ENCODE measurements at places on chromosomes 16 and 17.

GRCh38 chr17:76643553-76644148 is at the start of gene ST6GALNAC1:
TSS of gene ST6GALNAC1 (minus strand) at chr17:76643757. CDS start at chr17:76643638, 119 bp downstream.
- DNase-seq = no peak

DNA sequence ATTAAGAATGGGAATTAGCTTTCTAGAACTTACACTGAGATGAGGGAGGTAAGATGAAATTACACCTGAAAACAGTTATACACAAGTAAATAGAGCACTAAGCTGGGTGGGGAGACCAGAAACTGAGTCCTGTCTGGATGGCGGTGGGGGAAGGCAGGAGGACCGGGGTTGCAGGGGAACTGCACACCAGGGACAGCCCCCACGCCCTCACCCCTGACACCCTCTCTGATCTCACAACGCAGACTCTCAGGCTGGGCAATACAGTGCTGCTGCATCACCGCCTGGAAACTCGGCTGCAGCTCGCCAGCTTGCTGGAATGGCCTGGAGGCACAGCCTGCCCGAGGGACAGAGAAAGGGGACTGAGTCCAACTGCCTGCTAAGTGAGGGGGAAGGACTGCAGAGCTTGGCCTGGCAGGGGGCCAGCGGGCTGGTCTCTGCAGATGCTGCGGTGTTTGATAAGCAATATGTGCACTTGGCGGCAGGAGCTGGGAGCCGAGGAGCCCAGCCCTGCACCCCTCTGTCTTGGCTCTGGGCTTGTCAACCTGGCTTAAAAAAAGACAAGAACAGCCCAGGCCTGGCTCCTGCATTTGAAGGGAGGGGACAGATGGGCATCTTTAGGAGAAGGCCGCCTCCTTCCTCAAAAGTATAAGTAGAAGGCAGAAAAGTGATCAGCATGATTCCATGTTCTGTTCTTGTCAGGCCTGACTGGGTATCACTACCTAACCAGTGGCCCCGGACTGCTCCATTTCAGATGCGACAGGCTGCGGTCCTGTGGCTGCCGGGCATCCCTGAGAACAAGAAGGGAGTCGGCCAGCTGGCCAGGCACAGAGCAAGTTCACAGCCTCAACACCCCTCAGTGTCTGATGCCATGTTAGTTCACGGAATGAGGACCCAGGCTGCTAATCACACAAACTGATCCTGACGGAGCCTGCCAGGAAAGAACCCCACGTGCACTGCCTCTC is 30.2 kb downstream of the SPHK1 start:
- no peak for DNase-seq

- DNase-seq = no peak
Observed at GRCh38 chr17:46135126-46135812, 58.0 kb downstream of the KANSL1 start.

DNA sequence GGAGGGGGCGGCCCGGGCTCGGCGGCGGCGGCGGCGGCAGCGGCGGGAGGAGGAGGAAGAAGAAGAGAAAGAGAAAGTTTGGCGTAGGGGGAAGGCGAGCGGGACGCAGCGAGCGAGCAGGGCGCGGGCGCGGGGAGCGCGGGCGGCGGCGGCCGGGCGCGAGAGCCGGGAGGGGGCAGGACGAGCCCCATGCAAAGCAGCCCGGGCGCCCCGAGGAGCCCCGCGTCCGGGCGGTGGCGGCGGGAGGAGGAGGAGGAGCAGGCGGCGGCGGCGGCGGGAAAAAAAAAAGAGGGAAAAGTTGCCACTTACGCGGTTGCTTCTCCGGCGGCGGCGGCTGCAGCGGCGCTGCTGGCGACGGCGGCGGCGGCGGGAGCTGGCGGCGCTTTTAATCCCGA is 10.3 kb upstream of the ZFHX3 start:
- peak; percentile 44 for DNase-seq

DNA sequence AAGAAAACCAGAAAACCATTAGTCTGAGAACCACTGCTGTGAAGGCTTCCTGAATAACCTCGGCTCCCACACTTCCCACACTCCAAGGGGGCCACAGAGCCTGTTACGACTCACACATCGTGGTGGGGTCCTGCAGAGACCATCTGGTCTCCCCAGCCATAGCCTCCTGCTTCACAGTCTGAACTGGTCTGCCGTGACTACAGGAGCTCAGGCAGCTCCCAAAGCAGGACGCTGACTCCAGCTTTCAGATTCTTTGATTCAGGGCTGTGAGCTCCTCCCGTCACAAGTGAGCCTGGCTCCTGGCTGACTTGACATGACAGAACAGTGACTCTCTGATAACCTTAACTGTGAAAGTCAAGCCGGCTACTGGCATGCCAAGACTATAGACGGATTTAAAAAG is 37.8 kb downstream of the CYB5D2 start:
- no peak for DNase-seq

DNA sequence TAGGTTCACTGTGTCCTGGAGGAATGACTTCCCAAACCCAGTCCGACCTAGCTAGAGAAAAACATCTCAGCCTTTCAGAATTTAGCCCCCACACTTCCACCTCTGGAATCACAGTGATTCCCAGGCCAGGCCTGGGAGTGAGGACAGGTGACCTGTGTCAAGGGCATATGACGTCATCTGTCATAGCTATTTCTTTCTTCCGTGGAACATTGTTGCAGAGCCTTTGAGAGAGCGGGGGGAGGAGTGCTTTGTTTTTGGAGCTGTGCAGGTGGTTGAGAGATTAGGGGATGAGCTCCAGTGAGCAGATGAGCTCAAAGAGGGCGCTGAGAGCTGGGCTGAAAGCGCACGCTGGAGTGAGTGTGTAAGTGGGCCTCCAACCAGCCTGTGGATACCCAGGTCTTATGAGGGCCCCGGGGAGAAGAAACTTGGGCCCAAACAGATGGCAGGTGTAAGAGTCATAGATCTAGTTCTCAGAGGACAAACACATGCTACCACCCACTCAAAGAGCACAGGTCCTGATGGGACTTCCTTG is 344.8 kb downstream of the SNX29 start:
- no peak for DNase-seq

- no peak for DNase-seq
Observed at GRCh38 chr17:81846743-81847689, 12.2 kb upstream of the PPP1R27 start.

GRCh38 chr16:27759967-27760788 is 210.2 kb downstream of the KATNIP start:
- no peak for DNase-seq

DNA sequence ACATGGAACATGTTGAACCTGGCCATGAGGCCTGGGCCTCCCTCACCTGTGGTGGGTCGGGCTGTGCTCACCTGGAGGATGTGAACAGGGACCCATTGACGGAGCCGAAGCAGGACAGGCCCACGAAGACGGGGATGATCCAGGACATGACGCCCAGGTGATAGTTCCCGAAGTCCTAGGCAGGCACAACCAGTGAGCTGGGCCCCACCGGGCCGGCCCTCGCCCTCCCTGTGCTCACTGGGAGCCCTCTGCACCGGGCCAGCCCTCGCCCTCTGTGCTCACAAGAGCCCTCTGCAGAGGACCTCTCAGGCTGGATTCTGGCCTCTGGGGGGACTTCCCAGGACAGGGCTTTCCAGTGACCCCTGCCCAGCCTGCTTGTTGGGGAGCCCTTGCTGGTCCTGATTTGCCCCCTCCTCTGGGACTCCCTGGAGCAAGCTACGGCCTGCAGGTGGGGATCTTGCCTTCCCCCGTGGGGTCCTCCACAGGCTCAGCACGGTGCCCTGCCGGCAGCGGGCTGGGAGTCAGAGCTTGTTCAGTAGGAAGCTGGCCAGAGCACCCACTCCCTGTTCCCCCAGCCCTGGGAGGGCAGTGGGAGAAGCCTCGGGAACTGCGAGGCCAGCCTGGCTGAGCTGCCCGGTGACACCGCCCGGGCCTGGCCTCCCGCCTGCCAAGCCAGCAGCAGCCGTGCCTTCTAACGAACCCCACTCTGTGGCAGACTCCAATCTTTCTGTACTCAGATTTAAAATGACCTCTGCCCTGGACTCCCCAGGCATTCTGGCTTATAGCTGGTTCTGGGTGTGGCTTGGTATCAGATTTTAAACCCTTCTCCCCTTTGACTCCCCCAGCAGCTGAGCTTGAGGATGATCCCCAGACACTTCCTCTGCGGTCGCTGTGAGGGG is 30.4 kb downstream of the SLC7A5 start:
- DNase-seq = no peak

DNA sequence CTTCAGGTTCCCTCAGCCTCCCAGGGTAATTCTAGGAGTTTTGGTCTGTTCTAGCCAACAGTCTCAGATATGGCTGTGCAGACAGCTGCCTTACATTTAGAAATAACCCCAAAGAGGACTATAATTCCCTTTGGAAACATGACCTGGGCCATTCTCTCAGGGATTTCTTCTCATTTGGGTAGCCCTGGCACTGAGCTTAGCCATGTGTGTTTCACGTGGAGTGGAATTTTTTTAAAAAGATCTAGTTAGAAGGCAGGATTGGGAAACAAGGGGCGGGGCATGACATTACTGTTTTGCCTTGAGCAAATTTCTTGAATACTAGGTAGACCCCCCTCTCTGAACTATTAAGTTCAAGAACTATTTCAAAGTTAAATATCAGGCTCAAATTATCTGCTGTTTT is 29.6 kb upstream of the MRC2 start:
- no peak for DNase-seq

DNA sequence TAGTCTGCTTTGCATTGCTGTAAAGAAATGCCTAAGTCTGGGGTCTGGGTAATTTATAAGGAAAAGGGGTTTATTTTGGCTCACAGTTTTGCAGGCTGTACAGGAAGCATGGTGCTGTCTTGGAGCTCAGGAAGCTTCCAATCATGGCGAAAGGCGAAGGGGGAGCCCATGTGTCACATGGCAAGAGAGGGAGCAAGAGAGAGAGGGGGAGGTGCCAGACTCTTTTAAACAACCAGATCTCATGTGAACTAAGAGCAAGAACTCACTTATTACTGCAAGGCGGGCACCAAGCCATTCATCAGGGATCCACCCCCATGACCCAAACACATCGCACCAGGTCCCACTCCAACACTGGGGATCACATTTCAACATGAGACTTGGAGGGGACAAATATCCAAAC is 148.2 kb upstream of the HS3ST2 start:
- no peak for DNase-seq

GRCh38 chr16:85472514-85472913 is 140.6 kb upstream of the GSE1 start:
- DNase-seq = no peak

GRCh38 chr16:80570106-80570478 is 29.3 kb downstream of the DYNLRB2 start:
- DNase-seq = peak; percentile 14

GRCh38 chr17:66841328-66841727 is 6.4 kb downstream of the CACNG5 start:
- no peak for DNase-seq

DNA sequence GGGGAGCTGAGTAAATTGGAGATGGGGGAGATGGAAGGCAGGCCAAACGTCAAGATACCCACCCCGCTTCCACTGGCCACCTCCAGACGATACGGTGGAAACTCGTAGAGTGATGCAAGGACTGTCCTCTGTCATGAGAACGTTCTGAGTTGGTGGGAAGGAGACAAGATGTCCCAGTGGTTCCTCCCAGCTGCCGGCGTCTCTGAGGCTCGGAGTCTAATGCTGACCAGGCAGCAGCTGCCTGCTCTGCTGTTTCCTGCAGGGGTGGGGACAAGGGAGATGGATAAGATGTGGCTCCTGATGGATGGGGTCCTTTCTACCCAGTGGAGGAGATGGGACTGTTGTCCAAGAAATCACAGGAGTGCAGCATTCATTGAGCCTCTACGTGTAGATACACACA is 28.2 kb upstream of the C1QL1 start:
- no peak for DNase-seq

- DNase-seq = no peak
Observed at GRCh38 chr16:13956635-13957196, 36.8 kb downstream of the ERCC4 start.

- DNase-seq = no peak
Observed at GRCh38 chr17:46180892-46181274, 12.3 kb downstream of the KANSL1 start.

- no peak for DNase-seq
Observed at GRCh38 chr16:50606431-50607050, 58.3 kb downstream of the NKD1 start.

GRCh38 chr17:58577696-58578095 is 63.3 kb upstream of the MTMR4 start:
- peak; percentile 49 for DNase-seq

DNA sequence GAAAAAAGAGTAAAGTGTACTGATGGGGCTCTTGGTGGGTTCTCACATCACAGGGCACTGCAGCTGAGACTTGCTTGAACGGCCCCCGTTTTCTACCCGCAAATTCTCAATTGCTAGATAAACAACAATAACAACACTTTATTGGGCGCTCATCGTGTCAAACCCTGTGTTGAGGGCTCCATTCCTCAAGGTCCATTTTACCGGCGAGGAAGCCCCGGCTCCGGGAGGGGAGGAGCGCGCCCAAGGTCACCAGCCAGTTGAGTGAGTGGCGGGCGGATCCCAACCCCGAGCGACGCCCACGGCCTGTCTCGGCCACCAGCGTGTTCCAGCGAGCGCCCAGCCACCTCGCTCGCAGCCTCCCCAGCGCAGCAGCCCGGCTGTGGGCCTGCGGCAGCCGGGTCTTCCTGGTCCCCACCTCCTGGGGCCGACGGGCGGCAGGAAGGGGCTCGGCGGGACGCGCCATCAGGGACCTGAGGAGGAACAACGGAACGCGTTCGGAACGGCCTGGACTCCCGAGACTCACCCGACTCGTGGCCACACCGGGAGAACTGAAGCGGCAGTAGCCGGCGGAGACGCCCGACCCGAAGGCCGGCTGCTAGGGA is 373 bp downstream of the CMC2 start:
- peak; percentile 86 for DNase-seq

- no peak for DNase-seq
Observed at GRCh38 chr16:15757630-15758251, 99.1 kb downstream of the MYH11 start.

GRCh38 chr16:74372369-74372768 is 3.7 kb upstream of the NPIPB15 start:
- DNase-seq = no peak

GRCh38 chr16:3492356-3492755 is 2.9 kb downstream of the C16orf90 start:
- no peak for DNase-seq

- peak; percentile 59 for DNase-seq
Observed at GRCh38 chr17:79840269-79840988, 1.2 kb upstream of the CBX4 start.

GRCh38 chr17:63476459-63476853 is 405 bp upstream of the ACE start:
- DNase-seq = peak; percentile 10

GRCh38 chr17:70296456-70296855 is 127.1 kb downstream of the KCNJ2 start:
- DNase-seq = no peak

- DNase-seq = no peak
Observed at GRCh38 chr16:86408685-86409084, 101.6 kb upstream of the FOXF1 start.

DNA sequence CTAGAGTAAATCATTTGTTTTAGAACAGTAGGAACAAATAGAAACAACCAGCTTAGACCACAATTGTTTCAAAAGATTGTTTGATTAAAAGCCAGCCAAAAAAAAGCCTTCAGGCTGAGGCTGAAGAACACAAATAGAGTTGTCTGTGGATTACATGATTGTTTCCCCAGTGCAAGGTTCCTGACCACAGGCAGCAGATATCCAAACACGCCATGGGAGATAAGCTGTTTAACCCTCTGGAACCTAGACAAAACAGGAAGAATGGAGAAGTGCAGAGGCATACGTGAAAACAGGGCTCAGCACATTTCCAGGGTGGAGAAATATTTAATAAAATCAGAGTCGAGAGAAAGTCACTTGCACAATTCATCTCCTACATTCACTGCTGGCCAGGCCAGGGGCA is 21.0 kb downstream of the ATPAF2 start:
- no peak for DNase-seq
